Sigmoid colon (tissue), 7 donors: ENCODE measurements at places on chromosomes 11 and 22. TPM values are rescaled to one million over a fixed set of nuclear protein-coding genes. Genes with fewer than 3 reads are reported as not detected.

DNA sequence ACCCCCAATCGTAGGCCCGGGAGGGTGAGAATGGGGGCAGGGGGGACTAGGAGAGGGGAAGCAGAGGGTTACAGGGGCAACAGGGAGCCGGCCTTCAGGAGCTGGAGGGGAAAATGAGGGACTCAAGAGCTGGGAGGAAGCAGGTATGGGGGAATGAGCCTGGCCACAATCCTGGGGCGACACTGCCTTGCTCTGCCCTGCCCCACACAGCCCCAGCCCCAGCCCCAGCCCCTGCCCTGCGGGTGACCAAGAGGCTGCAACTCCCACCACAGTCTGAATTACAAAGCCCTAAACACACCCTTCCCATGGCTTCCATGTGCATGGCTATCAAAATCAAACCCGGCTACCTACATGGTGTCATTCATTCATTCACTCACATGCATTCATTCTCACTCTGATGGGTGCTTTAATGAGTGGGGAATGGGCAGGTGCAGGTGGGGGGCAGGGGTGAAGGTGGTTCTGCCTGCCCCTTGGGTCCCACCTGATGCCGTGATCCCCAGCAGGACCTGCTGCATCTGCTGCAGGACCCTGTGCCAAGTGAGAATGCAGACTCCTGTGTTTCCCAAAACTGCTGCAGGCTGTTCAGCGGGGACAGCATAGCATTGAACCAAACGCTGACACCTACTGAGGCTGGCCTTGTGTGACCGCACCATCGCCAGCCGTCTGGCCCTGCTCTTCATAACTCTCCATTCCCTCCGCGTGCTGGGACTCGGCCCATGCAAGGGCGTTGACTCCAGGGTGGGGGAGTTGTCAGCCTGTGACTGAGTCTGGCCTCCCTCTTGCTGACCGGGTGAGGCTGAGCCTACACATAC is 9.5 kb upstream of the LINC01488 start:
- no peak for DNase-seq

DNA sequence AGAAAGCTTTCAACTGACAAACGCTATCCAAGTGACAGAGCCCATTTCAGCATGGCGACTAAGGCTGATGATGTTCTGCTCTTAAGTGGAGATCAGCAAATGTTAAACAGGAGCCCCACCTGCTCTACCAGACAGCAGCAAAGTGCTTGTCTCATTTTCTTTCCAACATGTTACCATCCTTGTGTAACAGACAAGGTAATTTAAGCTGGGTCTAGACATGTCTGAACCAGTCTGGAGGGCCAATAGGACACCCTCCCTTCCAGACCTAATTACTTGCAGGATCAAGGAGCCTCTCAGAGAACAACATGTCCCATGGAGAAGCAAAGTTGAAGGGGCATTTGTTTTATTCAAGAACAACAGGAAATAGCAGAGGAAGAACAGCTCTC is 3.9 kb upstream of the LMO2 start:
- DNase-seq, result no peak

DNA sequence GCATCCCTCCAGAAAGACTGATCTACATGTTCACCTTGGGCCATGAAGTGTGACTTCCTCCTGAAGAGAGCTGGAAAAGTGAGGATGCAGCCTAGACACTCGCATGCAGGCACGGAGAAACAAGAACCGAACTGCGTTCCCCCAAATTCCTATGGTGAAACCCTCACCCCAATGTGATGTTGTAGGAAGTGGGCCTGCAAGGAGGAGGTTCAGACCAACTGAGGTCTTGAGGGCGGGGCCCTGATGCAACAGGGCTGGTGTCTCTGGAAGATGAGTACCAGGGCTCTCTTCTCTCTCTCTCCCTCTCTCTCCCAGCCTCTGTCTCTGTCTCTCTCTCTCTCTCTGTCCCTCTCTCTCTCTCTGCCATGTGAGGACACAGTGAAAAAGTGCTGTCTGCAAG is 501.1 kb downstream of the BRD1 start:
- no peak for DNase-seq

- peak; percentile 34 for DNase-seq
Observed at GRCh38 chr22:47161631-47162030, 399.2 kb downstream of the TBC1D22A start.

GRCh38 chr11:1040428-1041148 is 4.1 kb upstream of the MUC6 start:
- no peak for DNase-seq

The APOBEC3G gene
- 11.1 TPM for total RNA-seq

DNA sequence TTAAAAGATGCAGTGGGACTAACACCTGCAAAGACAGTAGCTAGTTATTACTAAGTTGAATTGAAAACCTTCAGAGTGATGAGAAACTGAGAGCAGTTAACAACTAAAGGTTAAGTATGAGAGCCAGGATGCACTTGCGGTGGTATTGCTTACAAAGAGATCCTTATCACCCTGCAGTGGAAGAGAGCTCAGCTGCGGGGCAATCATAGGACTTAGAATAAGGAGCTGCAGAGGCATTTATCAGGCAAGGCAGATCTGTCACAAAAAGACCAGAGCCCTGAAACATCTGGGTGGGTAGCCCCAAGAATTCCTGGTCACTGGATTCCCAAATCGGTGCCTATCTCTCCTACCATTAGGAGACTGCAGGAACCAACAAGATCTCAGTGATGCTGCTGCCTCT is 34.3 kb upstream of the CFAP300 start:
- no peak for DNase-seq

DNA sequence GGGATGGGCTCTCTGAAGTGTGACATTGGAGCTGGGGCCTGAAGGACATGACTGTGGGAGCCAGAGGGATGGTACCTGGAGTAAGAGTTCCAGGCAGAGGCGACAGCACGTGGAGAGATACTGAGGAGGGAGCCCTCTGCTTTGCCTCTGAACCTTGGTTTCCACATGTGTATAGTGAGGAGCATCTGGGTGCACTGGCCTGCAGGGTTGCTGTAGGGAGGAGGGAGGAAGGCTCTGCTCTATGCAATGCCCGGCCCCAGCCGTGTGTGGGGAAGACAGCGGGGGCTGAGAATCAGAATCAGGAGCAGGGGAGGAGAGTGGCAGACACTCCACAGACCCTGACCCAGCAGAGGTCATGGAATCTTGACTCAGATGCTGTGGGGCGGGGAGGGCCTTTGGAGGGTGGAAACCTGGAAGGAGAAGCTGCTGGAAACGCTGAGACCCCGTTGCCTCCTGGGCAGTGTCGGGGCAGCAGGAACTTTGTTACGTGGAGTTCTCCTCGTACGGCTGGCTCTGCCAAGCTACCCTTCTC is 4.0 kb downstream of the SCYL1 start:
- DNase-seq, result no peak

The DYNC2H1 gene
- 22.5 TPM for total RNA-seq

- peak; percentile 28 for DNase-seq
Observed at GRCh38 chr22:44413211-44413610, 84.8 kb downstream of the RTL6 start.

The MAP6 gene
- total RNA-seq, result 6.7 TPM

- DNase-seq, result no peak
Observed at GRCh38 chr22:23457380-23457985, 122.6 kb downstream of the IGLL1 start.

GRCh38 chr11:33362051-33362910 is 105.1 kb downstream of the HIPK3 start:
- no peak for DNase-seq

DNA sequence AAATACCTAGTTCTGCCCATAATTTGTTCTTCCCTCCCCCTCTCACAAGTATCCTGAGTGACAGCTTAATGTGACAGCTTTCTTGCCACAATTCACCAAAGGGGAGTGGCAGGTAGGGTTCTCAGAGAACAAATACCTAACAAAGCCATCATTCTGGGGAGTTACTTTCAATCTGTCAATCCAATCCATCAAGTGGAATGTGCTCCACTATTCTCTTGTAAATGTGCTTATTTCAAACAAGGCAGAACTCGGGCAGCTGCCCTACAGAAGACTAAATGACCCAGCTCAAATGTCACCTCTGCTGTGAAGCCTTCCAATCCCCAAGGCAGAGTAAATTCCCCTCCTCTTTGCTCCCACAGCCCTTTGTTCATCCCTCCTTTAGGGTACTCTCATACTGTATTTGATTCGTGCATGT is 27.8 kb downstream of the LGR4 start:
- DNase-seq, result no peak

DNA sequence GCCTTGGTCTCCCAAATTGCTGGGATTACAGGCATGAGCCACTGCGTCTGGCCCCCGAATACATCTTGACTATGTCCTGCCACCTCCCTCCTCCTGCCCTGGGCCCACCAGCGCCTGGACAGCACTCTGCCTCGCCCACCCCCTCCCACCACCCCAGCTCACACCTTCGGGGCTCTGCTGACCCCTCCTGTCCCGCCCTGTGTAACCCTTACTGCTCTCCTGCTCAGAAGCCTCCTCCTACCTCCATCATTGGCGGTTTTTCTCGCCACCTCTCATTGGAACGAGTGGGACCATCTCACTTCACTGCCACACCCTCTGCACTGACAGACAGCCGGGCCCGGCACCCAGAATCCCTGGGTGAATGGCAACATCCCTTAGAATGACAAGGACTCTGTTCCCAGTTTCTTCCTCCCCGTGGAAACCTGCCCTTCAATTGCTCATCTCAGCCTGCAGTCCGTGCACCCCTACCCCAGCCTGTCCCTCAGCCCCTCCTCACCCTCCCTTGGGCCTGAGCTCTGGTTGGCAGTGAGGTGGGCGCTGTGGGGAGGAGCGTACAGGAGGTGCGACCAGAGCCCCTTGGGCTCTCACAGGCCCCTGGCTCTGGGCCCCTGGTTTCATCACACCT is 32.2 kb downstream of the LRRC74B start:
- no peak for DNase-seq

The OR4D5 gene
- total RNA-seq, result not detected

DNA sequence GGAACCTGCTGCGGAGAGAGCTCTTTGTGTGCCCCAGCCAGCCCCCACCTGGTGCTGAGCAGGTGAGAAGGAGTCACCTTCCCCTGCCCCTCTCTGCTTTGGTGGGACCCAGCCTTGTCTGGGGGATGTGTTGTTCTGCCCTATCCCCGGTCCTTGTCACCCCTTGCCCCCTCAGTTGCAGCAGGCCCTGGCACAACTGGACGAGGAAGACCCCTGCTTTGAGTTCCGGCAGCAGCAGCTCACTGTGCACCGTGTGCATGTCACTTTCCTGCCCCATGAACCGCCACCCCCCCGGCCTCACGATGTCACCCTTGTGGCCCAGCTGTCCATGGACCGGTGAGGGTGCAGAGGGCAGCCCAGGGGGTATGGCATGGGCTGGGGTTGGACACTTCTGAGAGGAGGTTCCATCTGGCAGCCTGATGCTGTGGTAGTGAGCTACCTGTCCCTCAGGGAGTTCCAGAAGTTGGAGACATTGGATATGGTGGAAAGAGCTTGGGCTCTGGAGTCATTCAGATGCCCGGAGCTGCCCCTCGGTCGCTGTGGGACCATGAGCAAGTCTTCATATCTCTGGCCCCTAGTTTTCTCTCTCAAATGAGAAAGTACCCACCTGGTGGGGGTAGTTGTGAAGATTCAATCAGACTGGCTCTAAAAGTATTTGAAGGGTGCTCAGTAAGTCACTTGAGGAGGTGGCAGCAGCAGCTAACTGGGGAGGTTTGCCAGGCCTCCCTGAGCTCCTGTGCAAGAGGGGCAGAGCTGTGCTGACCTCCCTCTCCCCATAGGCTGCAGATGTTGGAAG is 4.3 kb downstream of the LARGE2 start:
- peak; percentile 64 for DNase-seq

DNA sequence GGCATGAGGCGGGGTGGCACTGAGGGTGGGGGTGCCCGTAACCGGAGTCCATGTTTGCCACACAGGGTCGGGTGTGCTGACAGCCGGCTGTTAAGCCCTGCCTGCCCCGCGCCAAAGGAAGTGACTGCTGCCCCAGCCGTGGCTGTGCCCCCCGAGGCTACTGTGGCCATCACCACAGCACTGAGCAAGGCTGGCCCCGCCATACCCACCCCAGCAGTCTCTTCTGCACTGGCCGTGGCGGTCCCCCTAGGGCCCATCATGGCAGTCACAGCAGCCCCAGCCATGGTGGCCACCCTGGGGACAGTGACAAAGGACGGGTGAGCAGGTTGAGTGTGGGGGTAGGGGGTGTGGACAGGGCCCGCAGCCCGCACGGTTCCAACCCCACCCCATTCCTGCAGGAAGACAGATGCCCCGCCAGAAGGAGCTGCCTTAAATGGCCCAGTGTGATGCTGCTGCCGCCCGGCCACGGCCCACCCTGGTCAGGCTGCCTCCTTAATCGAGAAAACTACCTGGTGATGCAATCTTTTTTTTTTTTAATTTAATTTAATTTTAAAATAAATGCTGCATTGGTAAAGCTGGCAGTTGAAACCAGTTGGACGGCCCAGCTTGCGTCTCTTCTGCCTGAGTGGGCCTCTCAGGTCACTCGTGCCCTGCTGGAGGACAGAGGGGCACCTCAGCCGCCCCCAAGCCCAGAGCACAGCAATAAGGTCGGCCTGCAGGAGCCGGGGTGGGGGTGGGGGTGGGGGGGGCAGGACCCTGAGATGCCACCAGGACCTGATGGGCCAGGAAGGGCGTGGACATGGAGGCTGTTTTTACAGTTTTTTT is 30.8 kb downstream of the SBF1 start:
- no peak for DNase-seq

DNA sequence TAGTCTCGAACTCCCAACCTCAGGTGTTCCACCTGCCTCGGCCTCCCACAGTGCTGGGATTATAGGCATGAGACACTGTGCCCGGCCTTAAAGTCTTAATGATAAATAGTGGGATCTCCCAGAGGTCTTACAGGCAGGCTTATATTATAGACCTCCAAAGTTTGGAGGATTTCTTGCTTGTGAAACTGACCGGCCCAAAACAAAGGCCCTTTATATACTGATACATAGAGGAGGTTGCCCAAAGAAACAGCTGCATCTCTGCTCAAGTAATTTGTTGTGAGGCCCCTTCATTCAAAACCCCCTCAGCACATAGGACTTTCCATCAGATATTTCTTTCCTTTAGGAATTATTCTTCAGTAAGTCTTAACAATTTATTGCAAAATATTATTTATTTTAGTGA is 27.4 kb upstream of the RDX start:
- no peak for DNase-seq

DNA sequence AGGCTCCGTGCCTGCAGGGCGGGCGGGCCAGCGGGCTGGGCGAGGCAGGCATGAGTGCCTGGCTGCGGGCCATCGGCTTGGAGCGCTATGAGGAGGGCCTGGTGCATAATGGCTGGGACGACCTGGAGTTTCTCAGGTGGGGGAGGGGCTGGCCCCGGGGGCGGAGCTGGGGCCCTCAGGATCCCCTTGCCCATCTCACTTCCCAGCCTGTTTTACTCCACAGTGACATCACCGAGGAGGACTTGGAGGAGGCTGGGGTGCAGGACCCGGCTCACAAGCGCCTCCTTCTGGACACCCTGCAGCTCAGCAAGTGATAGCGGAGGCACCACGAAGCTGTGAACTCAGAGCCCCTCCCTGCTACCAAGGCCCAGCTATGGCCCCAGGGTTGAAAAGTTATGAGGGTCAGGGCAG is 5.9 kb downstream of the PHOX2A start:
- DNase-seq, result peak; percentile 90
